Uterus (tissue), 4 donors: ENCODE measurements at places on chromosomes 7 and 10. TPM values are rescaled to one million over a fixed set of nuclear protein-coding genes. Genes with fewer than 3 reads are reported as not detected.

The ASZ1 gene
- total RNA-seq = not detected

The ZNF425 gene
- 0.77 TPM for total RNA-seq

The AKR1C3 gene
- total RNA-seq = 23.4 TPM

The GDF2 gene
- not detected for total RNA-seq

The SEMA3A gene
- 5.3 TPM for total RNA-seq

The COL13A1 gene
- total RNA-seq = 2.1 TPM

The EFCAB10 gene
- not detected for total RNA-seq

The SEMA3E gene
- 15.8 TPM for total RNA-seq

The TMEM236 gene
- total RNA-seq = not detected

The RGS10 gene
- 165 TPM for total RNA-seq

The BAG3 gene
- total RNA-seq = 44.1 TPM

DNA sequence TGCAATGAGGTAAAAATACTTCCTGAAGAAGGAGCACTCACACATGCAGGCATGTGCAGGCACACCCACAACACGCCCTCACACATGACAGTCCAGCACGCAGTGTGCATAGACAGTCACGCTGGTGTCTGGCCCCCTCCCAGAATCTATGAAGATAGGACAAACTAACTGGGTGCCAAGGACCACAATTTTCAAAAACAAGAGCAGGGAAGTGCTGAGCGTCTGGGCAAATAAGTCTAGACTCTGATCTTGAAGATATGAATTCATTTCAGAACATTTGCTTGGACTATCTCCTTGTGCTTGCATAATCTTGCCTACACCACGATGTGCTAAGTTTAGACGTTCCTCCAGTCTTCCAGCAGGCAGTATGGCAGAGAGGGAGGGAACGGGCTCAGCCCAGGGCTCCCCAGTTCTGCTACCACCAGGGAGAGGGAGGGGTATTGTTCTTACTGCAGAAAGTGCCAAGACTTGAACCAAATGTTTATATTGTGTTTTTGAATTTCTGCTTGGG lies 276.5 kb upstream of the KLF6 start:
- DNase-seq = peak; percentile 61

DNA sequence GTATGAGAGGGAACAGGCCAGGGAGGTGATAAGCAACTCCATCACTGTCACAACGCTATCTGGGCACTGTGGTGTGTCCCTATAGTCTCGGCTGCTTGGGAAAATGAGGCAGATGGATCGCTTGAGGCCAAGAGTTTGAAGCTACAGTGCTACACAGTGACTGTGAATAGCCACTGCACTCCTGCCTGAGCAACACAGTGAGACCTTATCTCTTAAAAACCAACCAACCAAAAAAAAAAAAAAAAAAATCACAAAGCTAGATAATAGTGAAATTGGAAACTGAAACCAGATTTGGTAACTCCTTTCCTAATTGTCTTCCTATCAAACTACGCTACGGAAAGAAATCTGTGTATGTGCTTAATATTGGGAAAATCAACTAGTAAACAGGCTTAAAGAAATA lies 14.1 kb downstream of the MICU1 start:
- DNase-seq = no peak

- DNase-seq = no peak
Observed at GRCh38 chr10:30425336-30426075, 8.5 kb upstream of the MAP3K8 start.

- no peak for DNase-seq
Observed at GRCh38 chr10:112071596-112072133, 111.9 kb downstream of the GPAM start.

DNA sequence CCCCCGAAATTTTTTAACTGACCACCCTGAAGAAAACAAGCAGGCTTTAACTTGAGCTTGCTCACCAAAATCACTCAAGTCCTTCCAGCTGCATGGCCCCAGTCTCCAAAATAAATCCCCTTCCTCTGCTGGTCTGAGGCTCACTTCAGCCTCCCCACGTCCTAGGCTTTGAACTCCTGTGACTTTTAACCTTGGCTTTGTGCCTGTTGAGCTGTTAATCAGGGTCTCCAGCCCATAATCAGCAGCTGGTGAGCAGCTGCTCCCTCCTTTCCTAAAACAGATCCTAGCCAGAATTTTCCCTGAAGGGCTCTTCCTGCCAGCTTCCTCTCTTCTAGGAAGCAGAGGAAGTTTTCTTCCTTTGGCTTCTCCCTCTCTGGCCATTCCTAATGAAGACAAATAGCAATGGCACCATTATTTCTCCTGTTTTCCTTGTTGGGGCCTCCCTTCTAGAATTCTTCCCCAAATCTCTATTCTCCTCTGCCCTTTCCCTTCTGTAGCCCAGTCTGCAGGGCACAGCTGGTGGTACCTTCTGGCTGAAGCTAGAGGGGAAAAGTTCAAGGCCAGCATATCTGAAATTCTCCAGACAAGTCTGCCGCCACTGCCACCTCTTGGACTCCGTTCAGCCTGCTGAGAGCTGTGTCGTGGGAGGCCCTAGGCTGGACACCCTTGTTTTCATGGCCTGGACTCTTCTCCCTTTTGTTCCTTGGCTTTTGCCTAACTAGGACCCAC lies 152.1 kb downstream of the NOC3L start:
- no peak for DNase-seq

DNA sequence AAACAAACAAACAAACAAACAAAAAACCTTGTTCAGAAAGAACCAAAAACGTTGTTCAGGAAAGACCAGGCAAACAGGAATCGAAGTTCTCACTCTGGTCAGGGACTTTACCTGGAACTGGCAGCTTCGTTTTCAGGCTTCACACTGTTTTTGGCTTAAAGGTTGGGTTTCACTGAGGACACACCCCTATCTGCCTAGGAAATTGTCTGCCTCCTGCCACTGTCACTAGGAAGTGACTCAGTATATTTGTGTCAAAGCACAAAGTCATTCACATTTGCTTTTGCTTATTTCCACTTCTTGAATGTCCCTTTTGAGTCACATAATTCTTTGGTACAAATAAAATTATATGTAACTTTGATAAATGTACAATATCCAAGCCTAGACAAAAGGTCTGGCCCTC lies 37.9 kb downstream of the PNLIPRP3 start:
- no peak for DNase-seq

DNA sequence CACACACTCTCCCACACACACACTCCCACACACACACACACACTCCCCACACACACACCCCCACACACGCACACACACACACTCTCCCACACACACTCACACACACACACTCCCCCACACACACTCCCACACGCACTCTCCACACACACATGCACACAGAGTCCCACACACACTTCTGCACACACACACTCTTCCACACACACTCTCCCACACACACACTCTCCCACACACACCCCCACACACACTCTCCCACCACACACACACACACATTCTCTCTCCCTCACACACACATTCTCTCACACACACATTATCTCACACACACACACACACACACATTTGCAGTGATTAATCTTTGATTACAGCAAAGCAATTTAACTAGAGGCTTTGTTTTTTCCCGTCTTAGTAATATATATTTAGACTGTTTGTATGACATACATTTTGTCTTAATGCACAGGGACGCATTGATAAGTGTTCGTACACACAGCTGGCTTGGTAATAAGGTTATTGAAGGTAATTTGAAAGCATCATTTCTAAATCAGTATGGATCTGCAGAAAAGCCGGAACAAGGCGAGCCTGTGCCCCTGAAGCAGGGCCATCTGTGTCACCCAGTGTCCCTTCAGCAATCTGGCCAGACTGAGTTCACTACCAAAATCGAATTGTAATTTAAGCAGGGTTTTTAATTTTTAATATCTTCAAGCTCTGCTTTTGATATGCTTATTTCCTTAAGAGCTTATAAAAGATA lies 69.9 kb upstream of the SH2B2 start:
- DNase-seq = no peak

GRCh38 chr7:70500261-70500660 lies 631.7 kb upstream of the GALNT17 start:
- no peak for DNase-seq

- no peak for DNase-seq
Observed at GRCh38 chr7:100515072-100515532, 23.9 kb upstream of the AGFG2 start.

- DNase-seq = peak; percentile 3
Observed at GRCh38 chr10:75226656-75227055, 9.1 kb downstream of the COMTD1 start.

GRCh38 chr7:155848691-155849669 lies 36.7 kb upstream of the SHH start:
- no peak for DNase-seq

DNA sequence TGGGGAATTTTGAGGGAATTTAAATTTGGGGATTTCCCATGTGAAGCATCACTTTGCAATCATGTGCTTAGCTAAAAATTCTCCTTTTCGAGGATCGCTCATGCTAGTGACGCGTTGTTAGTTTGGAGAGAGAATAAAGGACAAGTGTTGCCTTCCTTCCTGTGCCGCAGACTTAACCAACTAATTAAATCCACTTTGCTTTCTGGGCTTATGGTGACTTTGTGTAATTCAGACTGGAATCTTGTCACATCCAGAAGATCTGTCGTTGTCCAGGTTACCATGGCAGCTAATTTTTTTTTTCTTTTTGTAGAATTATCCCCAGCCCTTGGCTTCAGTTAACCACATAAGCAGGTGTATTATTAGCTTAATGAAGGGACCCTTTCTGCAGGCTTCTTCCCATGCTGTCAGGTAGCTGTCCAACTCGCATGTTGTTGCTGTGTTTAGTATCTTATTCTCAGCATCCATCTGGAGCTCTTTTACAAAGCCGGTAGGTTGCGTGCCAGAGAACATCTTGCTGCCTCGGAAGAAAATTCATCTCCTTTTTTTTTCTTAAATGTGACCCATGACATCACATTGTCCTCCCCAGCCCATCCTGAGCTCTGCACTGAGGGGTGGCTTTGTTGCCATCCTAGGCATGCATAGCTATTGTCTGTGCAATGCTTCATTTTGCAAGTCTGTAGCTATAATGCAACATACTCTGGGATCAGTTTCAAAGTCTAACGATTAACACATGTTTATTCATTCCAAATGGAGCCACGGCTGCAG lies 47.2 kb upstream of the NRP1 start:
- peak; percentile 26 for DNase-seq

- no peak for DNase-seq
Observed at GRCh38 chr10:22429981-22430421, 84.7 kb downstream of the SPAG6 start.

GRCh38 chr7:155773531-155773930 lies 38.7 kb downstream of the SHH start:
- DNase-seq = no peak

GRCh38 chr10:104897696-104898095 lies 256.6 kb downstream of the SORCS3 start:
- DNase-seq = no peak

- DNase-seq = no peak
Observed at GRCh38 chr10:111747751-111748150, 435.8 kb downstream of the GPAM start.

DNA sequence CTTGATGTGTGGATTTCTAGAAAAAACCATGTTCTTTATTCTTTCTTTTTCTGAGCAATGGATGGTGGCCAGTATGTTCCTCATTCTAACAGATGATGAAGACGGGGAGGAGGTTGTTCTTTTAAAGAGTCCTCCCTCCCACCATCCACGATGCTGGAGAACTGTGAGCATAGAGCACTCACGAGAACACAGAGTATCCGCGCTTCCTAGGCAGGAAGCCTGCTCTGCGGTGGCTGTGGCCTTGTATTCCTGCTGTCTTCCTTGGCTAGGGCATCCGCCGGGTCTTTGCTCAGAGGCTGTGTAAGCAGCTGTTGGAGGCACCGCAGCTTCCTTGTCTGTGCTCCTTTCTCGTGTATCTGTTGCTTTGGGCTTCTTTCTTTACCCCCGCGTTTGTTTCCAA lies 214.2 kb downstream of the CCDC3 start:
- no peak for DNase-seq

DNA sequence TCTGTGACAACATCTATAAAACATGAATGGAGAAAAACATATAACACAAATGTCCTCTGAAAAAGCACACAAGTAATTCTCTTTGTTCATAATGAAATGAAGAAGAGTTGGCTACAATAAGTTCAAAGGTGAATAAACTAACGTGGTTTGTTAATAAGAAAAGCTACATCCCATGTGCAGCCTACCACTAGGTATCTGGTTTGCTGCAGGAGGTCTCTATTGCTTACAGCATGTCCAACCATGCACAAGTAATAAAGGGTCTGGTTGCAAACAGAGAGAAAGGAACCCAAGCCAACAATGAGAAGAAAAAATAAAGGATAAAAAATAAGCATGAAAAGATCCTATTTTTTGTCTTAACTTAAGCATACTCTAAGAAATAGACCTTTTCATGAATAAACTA lies 139.2 kb downstream of the CHCHD3 start:
- no peak for DNase-seq

- DNase-seq = no peak
Observed at GRCh38 chr10:11435581-11435981, 175.9 kb downstream of the USP6NL start.

- DNase-seq = no peak
Observed at GRCh38 chr7:158266426-158266816, 321.2 kb downstream of the PTPRN2 start.

DNA sequence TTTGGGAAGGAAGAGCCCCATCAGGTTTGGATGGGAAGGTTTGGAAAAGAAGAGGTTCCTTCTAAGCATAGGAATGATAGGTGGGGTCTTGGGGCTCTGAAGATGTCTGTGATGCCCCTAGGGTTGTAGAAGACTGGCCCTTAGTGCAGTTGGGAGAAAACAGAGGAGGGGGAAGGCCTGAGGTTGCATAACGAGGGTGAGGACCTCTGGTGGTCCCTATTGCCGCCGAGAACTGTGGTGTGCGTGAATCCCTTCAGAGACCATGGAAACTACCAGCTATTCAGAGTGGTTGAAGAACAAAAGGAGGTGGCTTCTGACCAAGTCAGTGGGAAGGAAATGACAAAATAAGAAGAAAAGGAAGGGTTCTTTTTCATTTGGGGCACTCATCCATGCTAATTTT lies 3.1 kb upstream of the PKD2L1 start:
- no peak for DNase-seq

DNA sequence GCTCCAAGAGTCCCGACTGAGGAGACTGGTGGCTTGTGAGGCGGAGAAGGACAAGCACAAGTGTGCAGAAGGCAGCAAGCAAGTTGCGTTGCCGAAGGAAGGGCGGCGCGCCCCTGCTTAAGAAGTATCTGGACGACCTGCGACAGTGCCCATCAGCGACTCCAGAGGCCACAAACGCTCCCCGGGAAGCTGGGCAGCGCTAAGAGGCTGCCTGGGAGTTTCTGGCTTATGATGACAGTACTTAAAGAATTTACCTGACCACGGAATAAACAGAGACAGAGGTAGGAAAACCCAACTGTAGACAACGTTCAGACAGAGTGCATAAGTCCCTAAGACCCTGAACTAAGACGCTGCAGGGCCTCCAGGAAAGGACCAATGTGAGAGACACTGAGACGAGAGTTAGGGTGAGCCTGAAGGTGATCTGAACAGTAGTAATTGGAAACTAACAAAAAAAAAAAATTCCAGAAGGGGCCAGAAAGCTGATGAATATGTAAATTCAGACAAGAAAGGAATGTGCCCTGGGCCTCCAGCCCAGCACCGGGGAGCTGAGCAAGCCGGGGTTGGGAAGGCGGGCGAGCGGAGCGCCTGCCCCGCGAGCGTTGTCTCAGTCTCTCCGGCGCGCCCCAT lies 1.0 kb downstream of the OSBPL3 start:
- no peak for DNase-seq
